ENCODE measurements at places on chromosomes 5 and 9.

DNA sequence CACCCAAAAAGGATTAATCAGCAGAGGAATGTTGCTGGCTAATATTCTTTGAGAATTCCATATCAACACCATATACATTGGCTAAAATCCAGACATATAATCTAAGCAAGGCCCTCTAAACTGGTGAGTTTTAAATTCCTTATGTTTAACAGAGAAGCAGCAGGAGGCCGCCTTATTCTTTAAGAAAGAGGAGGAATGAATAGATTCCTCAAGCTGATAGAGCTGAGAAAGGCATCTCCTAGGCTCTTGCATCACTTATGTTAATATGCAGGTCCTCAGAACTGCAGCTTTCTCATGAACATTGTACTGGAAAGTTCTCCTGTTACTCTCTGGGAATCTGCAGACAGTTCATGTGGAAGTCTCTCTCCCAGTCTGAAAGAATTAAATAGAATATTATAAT lies 20.1 kb upstream of the SMARCA2 start:
- DNase-seq = no peak

DNA sequence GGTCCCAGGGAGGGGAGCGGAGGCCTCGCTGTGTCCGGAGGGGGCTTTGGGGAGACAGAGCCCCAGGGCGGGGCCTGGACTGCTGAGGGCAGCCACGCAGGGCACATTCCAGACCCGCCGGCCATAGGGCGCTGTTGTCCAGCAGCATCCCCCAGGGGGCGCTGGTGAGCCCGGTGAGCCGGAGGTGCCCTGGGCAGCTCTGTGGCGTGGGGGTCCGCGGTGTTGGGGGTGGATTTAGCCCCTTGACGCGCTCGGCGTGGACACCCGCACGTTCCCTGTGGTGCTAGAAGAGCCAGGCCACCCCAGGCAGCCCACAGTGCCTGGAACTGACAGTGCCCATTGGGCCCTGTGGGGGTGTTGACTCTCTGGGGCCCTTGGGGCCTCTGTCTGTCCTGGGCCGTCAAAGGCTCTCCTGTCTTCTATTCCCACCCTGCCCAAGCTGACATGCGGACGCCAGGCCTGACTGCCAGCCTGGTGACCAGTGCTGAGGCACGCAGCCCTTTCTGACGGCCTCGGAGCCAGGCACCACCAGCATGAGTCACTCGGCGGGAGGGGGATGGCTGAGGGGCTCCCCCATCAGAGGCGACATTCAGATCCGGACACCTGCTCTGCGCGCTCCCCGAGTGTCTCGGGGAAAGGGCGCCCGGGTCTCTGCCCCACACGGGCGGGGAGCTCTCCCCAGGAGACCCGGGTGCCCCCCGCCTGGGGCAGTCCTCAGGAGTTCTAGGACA lies 23.9 kb downstream of the TPPP start:
- DNase-seq = peak; percentile 90

- no peak for DNase-seq
These were observed 11.0 kb downstream of the SPARC start for GRCh38 chr5:151675611-151676313.

- DNase-seq = no peak
These were observed 20.0 kb upstream of the PITX1 start for GRCh38 chr5:135053989-135054388.

DNA sequence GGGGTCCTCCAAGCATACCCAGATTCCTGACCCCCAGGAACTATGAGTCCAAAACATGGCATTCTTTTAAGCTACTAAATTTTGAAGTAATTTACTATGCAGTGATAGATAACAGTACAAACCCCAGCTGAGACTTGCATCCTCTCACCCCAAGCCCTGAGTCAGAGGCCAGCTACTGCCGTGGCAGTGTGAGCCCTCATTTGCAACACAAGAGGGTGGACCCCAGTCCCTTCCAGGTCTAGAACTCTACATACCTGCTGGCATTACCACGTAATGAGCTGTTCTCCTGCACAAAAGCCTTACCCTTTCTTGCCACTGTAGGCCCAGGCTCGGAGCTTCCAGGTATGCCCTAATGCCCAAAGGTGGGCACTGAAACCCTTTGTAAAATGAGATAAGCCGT lies 108.6 kb upstream of the ERCC6L2 start:
- DNase-seq = no peak

DNA sequence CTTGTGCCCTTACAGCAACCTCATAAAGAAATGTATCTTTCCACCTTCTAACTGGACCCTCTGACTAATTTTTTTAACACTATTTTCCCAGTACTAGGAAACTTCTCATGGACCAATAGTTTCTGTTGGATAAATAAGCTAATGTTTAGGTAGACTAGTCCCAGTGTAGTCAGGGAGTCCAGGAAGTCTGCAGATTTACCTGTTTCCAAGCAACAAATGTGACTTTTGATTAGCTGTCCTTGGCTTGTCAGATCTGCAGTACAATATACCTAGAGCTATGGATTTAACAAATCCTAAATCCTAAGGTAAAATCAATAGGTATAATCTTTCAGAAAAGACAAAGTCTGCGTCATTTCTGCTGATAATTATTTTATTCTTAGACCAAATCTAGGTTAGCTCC lies 55.7 kb downstream of the FAM174A start:
- DNase-seq = no peak

GRCh38 chr9:111582888-111583287 lies 16.6 kb downstream of the PTGR1 start:
- DNase-seq = no peak

- no peak for DNase-seq
These were observed 48.2 kb upstream of the GPR151 start for GRCh38 chr5:146564007-146564762.

- DNase-seq = no peak
These were observed 28.8 kb upstream of the SCAMP1 start for GRCh38 chr5:78331523-78332080.

GRCh38 chr9:77534376-77535057 lies 113.6 kb downstream of the GNA14 start:
- no peak for DNase-seq

DNA sequence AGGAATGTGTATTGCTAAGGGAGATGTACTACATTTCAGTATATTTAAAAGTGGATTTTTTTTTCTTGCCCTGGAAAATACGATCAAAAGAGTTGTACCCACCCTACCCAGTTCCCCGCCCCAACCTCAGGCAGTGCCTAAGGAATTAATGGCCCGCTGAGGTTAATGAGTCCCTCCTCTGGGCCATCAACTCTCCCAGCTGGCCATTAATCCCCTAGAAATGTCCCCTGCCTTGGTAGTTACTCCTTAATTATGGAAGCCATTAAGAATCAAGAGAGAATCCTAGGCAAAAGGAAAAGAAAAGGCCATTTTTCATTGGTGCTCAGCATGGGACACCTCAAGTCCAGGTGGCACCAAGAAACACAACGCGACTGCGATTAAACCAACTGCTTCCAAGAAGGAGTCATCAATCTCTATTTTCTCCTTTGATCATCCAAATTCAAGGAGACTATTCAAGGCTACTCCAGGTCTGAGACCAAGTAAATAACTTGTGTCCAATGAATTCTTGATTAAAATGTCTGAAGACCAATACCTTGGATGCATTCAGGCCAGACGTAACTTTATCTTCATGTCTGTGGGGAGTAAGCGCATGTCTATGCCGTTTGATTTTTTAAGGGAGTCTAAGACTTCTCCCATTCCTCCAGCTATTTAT lies 1962.2 kb upstream of the WWC1 start:
- DNase-seq = no peak

GRCh38 chr5:8034852-8035251 lies 165.9 kb downstream of the MTRR start:
- no peak for DNase-seq

DNA sequence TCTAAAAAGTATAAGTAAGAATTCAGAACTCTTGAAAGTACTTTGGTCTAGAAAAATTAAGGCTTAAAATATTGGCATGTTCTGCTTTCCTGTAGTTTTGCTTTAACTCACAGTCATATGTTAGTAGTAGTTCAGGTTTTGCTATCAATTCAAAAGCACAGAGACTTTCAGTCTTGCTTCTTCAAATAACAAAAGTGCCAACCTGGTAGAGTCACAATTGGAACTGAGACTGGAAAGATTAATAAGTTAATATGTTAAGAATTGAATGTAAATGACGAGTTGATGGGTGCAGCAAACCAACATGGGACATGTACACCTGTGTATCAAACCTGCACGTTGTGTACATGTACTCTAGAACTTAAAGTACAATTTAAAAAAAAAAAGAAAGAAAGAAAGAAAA lies 822.3 kb downstream of the MTRR start:
- no peak for DNase-seq

GRCh38 chr5:54063817-54064216 lies 246.6 kb downstream of the ARL15 start:
- DNase-seq = no peak

DNA sequence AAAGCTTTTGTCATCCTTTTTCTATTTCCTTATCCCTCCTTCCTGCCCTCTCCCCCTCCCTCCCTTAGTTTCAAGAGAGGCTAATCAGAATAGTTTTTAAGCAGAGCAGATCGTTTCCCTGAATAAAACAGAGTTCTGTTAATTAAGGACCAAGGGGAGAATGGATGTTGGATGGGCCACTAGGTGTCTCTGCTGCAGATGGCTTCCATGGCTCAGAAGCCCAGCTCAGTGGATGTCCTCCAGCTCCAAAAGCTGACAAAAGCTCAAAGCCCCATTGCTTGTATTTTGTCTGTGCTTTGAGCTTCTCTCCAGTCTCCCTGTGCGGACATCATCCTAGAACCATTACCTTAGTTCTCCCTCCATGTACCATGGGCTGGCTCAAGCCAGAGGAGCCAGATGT lies 21.0 kb upstream of the NPR3 start:
- DNase-seq = no peak

DNA sequence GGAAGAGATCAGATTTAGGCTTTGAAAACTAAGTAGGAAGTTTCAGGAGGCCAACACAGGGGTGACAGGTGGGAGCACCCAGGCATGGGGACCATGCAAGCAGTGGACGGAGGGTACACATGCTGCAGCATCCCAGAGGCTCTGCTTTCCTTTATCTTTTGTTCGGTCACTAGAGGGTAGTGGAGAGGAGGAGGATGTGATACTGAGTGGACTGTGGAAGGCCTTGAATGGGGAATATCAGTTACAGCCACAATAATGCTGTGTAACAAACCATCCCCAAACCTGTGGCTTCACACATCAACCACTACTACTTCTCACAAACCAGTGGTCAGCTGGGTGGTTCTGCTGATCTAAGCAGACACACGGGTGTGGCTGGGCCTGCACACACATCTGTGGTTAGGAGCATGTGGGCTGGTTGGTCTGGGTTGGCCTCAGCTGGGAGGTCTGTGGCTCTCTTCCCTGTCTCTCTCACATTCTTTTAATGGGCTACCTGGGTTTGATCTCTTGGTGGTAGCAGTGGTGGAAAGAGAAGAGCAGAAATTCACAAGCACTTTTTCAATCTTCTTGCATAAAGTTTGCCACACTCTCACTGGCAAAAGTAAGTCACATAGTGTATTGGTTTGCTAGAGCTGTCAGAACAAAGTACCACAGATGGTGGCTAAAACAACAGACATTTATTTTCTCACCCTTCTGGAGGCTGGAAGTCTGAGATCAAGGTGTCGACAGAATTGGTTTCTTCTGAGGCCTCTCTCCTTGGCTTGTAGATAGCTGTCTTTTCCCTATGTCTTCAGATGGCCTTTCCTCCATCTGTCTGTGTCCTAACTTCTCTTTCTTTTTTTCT lies 238.7 kb downstream of the AGTPBP1 start:
- DNase-seq = no peak

- no peak for DNase-seq
These were observed 105.0 kb downstream of the FBXL7 start for GRCh38 chr5:15604986-15605385.

GRCh38 chr5:176902102-176902814 lies 3.1 kb upstream of the HK3 start:
- DNase-seq = no peak

DNA sequence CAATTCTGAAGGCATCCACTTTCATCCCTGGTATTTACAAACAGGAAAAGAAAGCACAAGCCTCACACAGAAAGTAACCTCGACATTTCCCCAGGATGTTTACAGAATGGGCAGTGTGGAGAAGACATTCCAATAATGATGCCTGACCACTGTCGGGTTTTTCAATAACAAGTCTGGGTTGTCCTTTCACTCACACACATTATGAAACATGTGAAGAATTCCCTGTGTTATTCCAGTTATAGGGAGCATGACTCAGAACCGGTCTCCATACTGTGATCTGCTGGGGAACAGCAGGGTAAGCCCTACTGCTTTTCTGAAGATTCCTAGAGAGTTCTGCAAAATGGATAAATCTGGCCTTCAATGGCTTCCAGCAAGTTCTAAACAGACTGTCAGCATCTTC lies 155.3 kb downstream of the ADAMTS12 start:
- no peak for DNase-seq

DNA sequence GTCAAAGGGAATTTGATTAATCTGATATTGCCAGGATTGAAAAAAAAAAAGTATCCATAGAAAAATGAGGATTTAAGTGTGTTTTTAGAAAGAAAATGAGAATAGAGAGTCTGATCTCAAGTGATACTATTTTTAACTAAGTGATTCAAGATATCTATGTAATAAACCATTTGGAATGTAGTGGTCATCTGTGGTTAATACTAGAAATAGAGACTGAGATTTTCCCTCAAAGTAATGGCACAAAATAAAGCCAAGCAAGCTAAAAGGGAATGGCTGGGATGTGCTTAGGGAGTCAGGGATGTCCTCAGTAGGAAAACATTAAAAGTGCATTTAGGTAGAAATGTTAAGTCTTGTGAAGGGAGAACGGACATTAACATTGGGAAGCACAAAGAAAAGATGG lies 90.6 kb downstream of the FBXO4 start:
- DNase-seq = no peak

- DNase-seq = no peak
These were observed 70.9 kb downstream of the TMEM215 start for GRCh38 chr9:32854271-32854670.

DNA sequence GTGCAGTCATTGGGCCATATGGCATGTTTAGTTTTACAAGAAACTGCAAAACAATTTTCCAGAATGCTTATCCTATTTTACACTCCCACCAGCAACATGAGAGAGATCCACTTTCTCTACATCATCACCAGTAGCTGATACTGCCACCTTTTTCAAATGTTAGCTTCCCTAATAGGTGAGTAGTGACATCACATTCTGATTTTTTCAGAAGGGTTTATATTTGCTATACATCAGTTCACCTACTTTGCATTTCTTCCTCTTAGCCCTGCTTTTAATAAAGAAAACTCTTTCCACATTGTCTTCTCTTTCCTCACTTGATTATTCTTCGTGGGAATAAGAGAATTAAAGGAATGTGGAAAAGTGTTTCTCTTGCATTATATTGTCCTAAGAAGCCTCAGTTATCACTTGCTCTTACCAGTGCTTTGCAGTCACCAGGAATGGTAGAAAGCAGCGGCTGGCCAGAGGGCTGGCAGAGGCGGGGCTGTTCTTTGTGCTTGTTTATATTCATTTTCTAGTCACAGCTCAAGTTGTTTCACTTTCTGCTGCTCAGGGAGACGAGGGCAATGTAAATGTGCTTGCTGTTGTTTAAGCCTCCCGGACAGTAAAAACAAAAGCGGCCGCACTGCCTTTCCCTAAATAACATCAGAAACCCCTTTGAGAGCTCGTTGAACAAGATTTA lies 164.8 kb downstream of the HSD17B3 start:
- peak; percentile 64 for DNase-seq
